ENCODE measurements at places on chromosomes 6 and 20.

GRCh38 chr6:108502832-108503231, 57.9 kb upstream of the FOXO3 start:
- no peak for DNase-seq

DNA sequence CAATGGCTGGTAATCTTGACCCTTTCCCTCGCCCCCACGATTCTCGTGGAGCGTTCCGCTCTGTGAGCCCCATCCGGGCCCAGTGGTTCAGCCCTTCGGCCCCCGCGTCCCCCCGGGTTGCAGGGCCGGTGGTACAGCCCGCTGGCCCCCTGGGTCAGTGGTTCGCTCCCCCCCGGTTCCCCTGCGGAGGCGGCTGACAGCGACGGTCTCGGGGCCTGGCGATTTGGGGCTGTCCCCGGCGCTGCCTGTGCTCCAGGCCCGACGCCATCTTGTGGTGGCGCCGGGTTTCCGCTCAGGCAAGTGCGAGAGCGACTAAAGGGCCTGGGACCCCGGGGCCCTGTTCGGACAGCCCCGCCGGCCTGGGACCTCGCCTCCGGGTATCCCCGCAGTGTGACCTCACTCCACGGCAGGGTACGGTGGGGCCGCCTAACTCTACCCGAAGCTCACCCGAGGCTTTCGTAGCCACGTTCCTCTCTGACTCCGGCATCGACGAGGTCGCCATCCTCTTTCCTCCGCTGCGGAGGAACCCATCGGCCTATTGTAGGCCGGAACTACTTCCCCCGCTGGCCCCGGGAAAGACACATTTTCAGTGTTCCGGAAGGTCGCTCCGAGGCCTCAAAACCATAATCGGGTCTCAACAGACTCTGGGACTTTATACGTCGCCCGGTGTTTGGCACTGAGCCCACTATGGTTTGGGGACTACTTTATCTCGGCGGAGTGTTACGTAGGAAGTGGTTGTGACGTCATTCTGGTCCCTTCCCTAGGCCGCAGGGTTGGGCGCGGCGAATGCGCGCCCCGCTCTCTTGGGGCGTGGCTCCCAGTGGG, at the start of gene ZNF335:
Gene ZNF335, minus strand, starts transcription at position 529 of the 825 bp plus-strand sequence. CDS start 793 bp downstream, outside the sequence.
- DNase-seq: peak; percentile 97

- DNase-seq: no peak
Measured at GRCh38 chr6:38933426-38933825, 115.2 kb upstream of the GLP1R start.

DNA sequence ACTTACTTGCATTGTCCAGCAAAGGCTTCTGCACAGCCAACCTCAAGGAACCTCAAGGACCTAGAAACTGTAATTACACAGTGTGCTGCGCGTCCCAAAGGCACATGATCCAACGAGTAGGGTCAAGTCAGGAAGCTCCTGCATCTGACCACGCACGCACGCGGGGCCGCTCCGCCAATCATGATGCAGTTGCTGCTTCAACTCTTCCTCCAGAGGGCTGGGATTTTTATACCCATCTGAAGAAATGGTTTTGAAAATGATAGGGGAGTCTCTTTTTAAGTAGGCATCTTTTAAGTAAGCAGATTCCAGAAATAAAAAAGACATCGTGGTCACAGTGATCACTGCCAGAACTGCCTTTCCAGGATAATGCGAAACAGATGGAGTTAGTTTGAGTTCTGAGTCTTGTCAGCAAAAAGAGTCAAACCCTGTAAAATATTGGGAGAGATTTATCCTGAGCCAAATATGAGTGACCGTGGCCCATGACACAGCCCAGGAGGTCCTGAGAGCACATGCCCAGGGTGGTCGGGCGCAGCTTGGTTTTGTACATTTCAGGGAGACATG, 34.0 kb downstream of the KIF25 start:
- DNase-seq: no peak

DNA sequence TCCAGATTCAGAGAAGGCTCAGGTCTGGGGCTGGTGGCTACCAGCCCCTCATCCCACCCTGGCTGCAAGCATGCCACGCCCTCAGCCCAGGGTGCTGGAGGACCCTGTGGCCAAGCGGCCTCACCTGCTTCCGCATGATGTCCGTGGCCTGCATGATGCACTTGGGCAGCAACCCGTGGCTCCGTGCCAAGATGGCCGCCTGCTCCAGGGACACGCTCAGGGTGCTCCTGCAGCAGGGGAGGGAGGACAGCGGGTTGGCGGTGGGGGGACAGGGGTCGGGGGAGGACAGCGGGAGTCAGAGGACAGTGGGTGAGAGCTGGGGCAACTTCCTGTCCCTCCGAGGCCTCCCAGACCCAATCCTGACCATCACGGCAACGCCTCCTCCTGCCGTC, 200.1 kb downstream of the PREX1 start:
- DNase-seq: no peak

DNA sequence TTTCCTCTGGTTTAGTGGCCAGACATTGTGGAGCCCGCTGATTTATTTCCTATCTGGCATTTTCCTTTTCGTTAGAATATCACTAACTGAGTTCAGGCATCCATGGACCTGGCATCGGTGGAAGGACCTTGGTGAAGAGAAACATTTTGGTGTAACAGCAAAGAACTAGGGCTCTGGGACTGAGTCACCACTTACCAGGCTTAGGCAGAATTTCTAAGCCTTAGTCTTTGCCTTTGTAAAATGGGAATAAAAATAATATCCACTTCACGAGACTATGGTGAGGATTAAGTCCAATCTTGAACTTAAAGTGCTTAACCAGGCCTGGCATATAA, 42.0 kb upstream of the ENPP1 start:
- no peak for DNase-seq
